ENCODE measurements at places on chromosomes 16 and 17. TPM values are rescaled to one million over a fixed set of nuclear protein-coding genes. Genes with fewer than 3 reads are reported as not detected.

DNA sequence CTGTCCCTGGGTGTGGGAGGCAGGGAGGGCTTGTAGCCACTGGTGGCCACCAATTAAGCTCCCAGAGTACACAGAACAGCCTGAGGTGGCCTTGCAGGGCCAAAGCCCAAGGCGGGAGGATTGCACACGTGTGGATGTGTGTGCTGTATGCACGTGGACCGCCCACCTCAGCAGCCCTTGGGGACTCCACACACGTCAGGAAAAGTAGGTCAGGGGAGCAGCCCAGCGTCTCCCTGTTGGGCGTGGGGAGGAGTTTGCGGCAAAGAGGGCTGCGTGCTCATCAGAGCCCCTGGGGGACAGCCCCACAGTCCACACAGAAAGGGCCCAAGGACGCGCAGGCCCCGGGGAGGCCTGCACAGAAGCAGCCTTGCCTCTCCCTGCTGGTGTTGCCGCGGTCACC lies 19.6 kb downstream of the SBK1 start:
- DNase-seq, result no peak

- DNase-seq, result peak; percentile 61
These were observed 13.9 kb upstream of the OR1F1 start for GRCh38 chr16:3173892-3174617.

- no peak for DNase-seq
These were observed 14.9 kb downstream of the CTU2 start for GRCh38 chr16:88721236-88721635.

DNA sequence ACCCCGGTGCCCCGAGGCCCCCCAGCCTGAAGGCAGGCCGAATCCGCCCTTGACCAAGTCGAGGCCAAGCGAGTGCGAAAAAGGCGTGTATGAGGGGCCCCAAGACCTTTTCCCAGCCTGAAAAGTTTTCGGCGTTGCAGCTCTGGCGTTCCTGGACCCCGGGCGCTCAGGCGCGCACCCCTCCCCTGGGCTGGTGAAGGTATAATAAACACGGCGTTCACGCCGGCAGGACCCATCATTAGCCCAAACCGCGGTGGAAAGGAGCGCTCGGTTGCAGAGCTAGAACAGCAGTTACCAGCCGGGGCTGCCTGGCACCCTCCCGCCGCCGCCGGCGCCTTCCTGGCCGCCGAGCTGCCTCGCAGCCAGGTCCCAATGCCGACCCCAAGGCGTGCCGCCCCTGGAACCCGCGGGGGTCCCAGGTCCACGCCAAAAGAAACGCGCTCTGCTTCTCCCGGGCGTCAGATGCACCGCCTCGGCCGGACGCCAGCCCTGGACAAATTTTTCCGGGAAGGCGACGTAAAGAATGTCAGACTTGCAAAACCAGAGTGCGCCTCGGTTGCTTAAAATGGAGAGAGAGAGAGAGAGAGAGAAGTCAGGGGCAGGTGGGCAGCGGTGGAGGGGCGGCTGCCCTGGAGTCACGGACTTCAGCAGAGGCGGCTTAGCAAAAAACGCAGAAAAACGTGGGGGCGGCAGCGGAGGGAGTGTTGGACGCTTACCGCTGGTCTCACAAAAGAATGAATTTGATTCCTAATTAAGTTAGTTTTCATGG lies 11.5 kb upstream of the FOXF1 start:
- no peak for DNase-seq

GRCh38 chr16:50591800-50592771 lies 43.9 kb downstream of the NKD1 start:
- DNase-seq, result no peak

- no peak for DNase-seq
These were observed 28.1 kb upstream of the MLYCD start for GRCh38 chr16:83870830-83871229.

GRCh38 chr16:88045820-88046303 lies 94.6 kb downstream of the BANP start:
- DNase-seq, result no peak

- no peak for DNase-seq
These were observed 126.5 kb upstream of the RCVRN start for GRCh38 chr17:10031606-10032005.

DNA sequence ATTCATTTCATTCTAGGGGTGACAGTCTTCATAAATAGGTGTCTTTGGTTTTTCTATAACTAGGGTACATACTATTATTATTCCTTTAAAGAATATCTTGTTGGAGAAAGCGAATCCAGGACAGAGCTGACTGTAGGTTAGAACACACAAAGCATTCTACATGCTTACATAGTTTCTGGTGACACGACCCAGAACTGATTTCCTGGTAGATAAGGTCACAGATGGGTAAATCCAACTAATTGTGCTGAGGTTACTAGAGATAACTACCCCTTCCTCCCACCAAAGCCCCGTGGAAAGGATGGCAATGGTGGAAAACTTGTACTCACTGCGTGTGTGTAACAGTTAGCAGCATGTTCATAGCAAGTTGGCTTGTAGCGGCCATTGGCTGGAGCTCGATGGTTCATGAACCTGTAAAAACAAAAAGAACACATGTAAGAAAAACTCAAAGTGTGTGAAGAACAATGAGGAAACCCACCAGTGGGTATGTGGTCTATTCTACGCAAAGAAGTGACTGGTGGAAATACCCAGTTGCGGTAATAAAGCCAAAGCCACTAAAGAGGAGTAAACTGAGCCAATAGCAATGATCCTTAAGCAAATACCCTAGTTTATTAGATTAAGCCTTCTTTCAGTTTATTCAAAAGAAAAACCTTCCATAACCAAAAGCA lies 7.7 kb downstream of the MMD start:
- no peak for DNase-seq

DNA sequence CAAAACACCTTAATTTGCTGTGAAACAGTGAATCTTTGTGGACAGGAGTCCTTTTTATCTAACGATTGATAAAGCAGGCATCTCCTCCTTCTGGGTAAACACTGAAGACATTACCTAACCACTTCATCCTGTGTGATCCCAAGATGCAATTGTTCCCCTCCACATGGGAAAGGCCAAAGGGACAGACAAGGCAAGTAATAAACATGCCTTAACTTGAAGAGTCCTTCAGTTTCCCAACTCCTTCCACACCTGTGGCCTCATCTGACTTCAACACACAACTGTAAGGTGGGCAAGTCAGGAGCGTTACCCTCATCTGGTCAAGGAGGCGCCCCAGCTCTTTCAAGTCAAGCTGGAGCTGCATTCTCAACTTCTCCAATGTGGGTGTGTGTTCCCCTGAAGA lies 278.6 kb downstream of the ABCC12 start:
- DNase-seq, result peak; percentile 77

DNA sequence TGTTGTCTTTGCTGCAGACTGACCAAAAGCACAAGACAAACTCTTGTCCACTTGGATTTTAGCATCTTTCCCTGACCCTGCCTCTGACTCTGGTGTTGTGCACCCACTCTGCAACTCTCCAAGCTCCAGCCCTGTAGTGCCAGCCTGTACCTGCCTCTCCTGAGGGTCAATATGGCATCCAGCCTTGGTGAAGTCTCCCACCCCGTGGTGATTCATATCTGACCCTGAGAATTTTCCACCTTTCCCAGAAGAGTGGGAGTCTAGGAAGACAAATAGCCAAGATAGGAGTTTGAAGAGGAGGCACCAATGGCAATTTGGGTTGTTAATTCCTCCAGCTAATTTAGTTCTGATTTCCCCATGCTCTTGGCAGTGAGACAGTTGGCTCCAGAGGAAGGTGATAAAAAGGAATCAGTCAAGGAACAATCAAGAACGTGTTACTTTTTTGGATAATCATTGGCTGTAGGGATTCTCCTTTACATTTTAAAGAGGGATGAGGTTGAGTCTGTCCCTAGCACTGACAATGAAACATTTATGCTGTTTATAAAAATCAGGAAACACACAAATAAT lies 416.0 kb downstream of the MAF start:
- no peak for DNase-seq

- DNase-seq, result no peak
These were observed 37.6 kb downstream of the OR3A1 start for GRCh38 chr17:3260600-3260999.

CES3 gene
- total RNA-seq, result 6.3 TPM

SLC52A1 gene
- 0.53 TPM for total RNA-seq

GALR2 gene
- total RNA-seq, result not detected

RAB11FIP4 gene
- 16.4 TPM for total RNA-seq

All from bronchial epithelial cell (primary cell).